ENCODE measurements at places on chromosomes 3 and 15.
A peak's percentile ranks its signal among the peaks of the same experiment; 100 is the strongest.

DNA sequence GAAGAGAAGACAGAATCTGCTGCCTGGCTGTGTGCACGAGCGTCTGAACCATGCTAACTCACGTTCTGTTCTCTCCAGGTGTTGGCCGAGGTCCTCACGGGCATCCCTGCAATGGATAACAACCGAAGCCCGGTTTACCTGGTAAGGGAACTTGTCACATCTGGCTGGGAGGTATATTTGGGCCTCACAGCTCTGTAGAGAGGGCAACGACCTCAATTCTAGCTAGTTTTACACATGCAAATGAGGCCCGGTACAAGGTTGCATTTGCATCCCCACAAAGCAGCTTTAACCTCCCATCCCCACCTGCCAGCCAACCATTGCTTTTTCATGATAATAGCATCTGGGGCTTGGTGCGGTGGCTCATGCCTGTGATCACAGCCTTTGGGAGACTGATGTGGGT lies 22.0 kb upstream of the TATDN2 start:
- no peak for DNase-seq

GRCh38 chr3:108090049-108090700 lies 656 bp downstream of the CD47 start:
- no peak for DNase-seq

DNA sequence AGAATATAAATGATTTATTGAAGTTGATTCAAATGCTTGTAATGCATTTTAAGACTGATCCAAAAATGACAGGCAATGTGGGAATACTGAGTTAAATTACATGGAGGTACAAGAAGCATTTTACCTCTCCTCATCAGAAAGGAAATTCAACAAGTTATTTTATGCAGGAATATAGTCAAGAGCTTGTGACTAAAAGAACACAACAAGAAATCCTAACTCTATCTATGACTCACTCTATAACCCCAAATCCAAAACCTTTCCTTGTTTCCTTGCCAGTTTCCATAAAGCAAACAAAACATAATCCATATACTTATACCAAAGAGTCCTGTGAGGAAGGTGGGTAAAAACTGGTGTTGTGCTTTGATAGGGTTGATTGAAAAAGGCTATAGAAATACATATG lies 30.8 kb downstream of the SIN3A start:
- no peak for DNase-seq

DNA sequence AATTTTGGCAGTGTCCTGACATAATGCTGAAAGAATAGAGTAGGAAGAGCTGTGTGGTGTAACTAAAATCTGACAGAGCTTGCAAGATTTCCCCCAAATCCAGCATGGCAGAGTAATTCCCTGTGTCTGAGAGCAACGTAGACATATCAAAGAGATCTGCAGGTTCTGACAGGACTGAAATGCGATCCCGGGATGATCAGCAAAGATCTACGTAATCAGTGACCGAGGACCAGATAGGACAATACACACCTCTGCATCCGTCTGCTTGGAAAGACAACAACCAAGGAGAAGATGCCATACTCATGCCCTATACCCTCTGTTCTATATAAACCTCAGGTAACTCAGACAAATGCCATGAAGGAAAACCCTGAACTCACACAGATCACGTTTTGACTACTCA lies 26.6 kb upstream of the SYNPR start:
- DNase-seq = no peak

DNA sequence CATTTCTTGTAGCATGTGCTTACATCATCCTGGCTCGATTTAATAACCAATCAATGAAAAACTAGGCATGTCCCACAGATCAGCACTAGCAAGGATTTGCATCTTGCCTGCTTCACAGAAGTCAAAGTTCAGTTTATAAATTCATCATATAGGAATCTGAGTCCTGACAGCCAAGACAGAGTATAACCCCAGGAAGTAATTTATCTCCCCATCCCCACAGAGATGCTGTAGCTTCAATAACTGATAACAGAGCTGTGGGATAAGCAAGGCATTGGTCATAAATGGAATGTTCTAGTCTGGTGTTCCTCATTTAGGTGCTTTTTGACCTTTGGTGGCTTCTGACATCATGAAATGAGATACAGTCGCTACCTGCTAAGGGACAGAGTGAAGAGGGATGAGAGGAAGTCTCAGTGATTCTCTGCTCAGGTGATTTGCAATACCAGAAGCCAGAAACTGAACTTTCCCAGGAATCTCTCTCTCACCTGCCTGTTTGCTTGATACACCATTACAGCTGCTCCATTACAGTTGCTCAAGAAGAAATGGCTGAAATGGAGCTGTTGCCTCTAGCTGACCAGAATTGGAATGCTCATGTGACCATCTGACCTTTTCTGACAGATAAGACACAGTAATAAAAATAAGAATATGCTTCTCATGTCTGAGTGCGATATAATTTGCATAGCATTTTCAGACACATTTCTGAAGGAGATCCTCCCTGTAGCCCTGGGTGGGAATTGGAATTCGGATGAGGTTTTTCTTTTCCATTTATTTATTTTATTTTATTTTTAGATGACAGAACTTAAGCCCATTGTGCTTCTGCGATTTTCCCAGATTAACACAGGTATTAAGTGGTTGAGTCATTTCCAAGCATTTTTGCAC lies 217.1 kb upstream of the KCNMB2 start:
- no peak for DNase-seq

DNA sequence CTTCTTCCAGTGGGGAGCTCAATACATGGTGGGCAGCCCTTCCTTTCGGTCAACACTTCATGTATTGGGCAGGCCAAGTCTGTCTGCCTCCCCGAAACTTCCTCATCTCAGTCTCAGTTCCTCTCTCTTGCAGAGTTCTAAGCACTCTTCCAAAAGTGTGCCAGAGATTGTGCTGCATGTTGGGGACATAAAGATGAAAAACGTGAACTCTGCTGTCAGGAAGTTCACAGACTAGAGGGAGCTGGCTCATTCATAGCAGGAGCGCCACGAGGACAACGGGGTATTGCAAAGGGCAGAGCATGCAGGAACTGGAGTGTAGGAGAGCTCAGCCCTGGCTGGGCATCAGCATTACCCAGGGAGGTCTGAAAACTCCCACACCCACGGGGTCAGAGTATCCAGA lies 15.3 kb upstream of the EPHB3 start:
- peak; percentile 39 for DNase-seq

DNA sequence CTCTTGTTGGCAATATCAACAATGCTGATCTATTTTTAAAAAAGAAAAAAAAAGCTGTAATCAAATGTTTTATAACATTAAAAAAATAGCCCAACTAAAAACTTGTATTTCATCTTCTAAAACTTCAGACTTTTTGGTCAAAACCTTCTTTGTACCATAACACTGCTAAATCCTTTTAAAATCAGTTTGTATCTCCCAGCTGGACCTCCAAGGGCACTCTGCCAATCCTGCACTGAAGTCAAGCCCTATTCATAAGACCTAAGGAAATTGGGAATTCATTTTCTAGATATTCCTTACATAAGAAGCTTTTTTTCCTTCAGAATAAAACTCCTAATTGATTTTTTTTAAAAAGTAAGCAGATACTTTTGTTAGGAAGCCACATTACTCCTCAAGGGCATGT lies 38.2 kb upstream of the HCLS1 start:
- no peak for DNase-seq

- DNase-seq = no peak
These were observed 457.1 kb upstream of the ROBO2 start for GRCh38 chr3:76582632-76583378.

GRCh38 chr15:33209575-33210481 lies 15.3 kb upstream of the FMN1 start:
- DNase-seq = peak; percentile 14

DNA sequence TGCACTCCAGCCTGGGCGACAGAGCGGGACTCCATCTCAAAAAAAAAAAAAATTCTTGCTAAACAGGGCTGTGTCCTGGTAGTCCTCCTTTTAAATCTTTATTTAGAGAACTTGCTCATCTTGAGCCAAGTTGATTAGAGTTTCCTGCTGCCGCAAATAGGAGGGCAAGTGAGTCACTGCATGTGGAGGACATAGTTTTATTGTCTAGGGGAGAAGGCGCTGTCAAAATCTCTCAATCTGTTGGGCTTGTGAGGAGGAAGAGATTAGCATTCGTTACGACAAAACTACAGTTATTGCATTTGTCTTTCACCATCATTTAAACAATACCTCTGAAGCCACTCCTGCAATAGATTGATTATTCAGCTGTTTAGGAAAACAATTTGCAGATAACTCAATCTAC lies 11.5 kb downstream of the MUC4 start:
- no peak for DNase-seq

DNA sequence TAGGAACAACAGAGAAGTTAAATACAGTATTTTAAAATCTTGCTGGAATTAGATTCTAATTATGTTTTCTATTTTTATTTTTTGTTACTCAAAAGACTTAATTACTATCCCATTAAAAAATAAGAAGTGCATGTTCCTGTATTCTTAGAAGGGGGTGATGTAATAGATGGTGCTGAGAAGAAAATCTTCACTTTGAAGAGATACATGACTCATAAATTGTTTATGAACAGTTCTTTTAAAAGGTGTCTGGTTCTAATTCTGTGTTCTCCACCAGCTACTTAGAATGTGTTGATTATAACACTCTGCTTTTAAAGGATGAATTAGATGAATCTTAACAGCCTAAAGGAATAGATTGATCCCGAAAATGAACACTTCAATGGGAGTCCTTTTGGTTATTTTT lies 8.2 kb downstream of the RCN2 start:
- DNase-seq = no peak

- DNase-seq = peak; percentile 56
These were observed 482.5 kb upstream of the TBL1XR1 start for GRCh38 chr3:177679568-177680471.

- no peak for DNase-seq
These were observed 379.8 kb downstream of the VPS13C start for GRCh38 chr15:61680260-61681037.

- DNase-seq = no peak
These were observed 191.1 kb downstream of the KLF13 start for GRCh38 chr15:31517711-31518110.

DNA sequence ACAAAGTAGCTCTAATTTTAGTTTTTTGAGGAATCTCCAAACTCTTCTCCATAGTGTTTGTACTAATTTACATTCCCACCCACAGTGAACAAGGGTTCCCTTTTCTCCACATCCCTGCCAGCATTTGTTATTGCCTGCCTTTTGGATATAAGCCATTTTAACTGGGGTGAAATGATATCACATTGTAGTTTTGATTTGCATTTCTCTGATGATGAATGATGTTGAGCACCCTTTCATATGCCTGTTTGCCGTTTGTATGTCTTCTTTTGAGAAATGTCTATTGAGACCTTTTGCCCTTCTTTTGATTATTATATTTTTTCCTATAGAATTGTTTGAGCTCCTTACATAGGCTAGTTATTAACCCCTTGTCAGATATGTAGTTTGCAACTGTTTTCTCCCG lies 239.9 kb upstream of the TPM1 start:
- no peak for DNase-seq

GRCh38 chr3:188557235-188557634 lies 403.3 kb downstream of the LPP start:
- no peak for DNase-seq

DNA sequence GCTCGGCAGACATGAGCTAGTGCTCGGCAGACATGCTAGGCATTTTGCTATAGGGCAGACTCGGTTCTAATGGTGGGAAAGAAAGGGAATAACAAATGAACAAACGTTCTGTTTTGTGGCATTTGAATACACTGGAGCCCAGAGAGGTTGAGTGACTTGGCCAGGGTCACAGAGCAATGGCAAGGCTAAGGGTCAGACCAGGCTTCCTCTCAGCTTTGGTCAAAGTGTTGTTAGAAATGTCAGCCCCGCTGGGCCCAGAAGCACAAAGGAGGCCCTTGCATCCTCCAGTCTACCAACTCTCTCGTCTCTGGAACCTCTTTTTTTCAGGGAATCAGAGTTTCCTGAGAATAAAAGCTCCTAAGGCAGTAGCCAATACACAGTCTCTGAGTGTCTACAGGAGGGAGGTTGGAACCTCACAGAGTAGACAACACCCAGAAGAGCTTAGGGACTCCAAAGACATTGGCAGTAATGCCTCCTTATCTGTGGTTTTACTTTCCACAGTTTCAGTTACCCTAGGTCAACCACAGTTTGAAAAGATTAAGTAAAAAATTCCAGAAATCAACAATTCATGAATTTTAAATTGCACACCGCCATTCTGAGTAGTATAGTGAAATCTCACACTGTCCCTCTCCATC lies 47.3 kb downstream of the SSUH2 start:
- no peak for DNase-seq

DNA sequence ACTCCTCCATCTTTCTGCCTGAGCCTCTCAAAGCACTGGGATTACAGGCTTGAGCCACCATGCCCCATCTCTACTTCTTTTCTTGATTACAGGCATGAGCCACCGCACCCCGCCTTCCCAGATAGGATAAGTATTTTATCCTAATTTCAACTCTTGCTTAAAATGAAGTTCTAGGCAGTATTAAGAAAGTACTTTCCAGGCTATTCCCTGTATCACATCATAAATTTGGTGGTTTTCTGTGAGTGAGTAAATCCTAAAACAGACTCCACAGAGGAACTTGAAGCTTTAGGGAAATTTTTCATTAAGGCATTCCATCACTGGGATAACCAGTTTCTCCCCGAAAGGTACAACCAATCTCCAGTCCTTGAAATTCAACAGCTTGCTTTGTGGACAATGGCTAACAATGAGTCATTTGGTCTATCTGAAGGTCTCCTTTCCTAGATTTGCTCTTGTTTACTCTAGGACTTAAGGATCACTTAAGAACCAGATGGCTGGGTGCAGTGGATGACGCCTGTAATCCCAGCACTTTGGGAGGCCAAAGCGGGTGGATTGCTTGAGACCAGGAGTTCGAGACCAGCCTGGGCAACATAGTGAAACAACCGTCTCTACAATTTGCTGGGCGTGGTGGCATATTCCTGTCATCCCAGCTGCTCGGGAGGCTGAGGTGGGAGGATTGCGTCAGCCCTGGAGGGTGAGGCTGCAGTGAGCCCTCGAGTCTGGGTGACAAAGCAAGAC lies 49.7 kb upstream of the SKIL start:
- no peak for DNase-seq

DNA sequence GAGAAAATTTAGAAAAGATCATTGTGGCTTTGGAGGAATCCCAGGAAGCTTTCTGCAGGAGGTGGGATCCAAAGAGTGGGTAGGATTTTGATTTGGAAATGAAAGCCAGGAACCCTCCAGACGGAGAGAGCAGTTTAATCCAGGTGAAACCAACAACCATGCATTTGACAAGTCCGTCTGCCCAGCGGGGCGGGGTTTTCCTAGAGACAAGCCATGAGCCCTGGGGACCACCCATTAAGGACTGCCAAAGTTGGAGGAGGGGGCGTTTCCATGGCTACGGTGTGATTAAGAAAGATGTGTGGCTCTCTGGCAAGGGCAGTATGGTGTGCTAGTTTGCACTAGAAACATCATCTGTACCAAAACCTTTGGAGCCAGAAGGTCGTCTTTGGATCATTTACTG lies 53.4 kb downstream of the SRGAP3 start:
- no peak for DNase-seq

GRCh38 chr15:80586161-80586560 lies 108.9 kb upstream of the ABHD17C start:
- no peak for DNase-seq

Data from GDM1 (cell line).